GM12891 (cell line): ENCODE measurements at places on chromosomes 13 and 19.

GRCh38 chr13:30103161-30103840 is 204.1 kb downstream of the KATNAL1 start:
- DNase-seq, result no peak

DNA sequence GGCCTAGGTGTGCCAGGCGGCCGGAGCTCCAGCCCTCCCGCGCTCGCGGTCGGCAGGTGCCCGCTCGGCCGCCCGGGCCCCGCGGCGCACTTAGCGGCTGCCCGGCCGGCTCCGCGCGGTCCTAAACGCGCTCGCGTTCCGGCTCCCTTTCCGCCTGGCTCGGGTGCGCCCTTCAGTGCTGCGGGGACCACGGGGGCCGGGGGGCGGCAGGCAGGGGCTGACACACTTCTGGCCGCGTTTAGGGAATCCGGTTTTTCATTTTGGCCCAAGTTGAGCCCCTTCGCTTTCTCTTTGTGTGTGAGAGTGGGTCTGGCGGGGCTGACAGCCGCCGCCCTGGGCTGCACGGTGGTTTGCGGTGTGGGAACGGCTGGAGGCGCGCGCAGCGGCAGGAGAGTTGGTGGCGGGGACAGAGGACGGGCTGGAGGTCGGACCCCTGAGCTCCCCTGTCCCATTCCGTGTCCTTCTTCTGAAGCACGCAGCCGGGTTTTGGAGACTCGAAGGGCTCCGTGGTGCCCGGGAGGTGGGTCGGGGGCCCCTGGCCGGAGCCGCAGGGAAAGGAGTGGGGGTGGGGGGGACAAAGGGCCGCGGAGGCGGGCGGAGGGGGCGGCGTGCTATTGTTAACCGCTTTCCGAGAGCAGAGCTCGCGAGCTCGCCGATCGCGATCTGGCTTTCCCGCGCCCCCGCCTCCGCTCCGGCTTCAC is 3.1 kb downstream of the FGF9 start:
- DNase-seq, result peak; percentile 64

DNA sequence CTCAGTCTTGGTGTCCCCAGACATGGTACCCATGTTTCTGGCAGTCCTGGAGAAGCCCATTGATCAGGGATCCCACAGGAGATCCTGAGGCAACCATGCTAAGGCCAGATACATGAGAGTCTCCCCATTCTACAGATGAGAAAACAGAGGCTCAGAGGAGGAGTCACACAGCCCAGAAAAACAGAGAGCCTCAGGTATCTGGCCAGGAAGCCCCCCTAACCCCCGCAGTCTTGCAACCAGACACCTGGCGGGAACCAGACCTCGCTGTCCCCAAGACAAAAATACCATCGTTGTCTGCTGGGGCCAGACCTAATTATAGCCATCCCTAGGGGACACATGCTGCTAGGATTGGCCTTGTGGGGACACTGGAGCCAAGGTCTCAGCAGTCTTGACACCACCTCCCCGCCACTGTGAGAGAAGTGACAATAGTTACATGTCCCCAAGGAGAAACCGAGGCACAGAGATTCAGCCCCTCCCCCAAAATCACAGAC is 1.6 kb upstream of the PDE4C start:
- DNase-seq, result no peak

DNA sequence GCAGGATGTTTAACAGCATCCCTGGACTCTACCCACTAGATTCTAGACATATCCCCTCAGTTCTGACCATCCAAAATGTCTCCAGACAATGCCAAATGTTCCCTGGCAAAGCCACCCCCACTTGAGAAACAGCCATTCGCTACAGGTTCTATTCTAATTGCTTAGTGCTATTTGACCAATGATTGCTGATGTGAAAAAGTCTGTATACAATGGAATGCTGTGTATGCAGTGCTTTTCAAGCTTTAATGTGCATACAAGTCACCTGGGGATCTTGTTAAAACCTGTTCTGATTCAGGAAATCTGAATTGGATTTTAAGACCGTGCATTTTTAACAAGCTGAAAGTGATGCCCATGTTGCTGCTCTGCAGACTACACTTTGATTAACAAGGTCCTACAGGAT is 331.8 kb upstream of the KLF12 start:
- DNase-seq, result no peak

DNA sequence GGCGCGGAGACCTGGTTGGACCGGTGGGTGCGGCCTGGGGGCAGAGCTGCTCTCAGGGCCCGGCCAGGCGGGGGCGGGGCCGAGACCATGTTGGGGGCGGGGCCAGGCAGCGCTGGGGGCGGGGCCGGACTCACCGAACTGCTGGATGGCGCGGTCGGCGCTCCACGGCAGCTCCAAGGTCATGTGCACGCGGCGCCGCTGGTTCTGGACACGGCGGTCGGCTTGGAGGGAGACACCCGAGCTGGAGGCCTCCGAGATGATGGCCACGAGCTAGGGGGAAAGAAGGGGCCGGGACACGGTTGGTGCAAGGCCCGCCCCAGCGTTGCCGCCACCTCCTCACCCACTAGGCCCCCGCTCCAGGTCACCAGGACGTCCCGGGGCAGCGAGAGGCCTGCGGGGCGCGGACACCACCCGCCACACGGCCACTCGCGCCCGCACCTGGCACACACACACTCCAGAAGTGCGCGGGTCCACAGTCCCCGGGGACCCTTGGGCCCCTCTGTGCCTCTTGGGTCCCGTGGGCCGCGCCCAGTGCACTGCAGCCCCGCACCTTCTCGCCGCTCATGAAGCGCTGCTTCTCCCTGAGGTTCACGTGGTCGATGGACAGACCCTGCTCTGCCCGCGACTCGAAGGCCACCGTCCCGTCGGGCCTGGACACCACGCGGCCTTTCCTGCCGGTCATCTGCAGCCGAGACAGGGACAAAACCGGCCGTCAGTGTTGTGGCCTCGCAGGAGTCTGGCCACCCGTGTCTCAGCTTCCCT is 8.7 kb downstream of the GPX4 start:
- no peak for DNase-seq

DNA sequence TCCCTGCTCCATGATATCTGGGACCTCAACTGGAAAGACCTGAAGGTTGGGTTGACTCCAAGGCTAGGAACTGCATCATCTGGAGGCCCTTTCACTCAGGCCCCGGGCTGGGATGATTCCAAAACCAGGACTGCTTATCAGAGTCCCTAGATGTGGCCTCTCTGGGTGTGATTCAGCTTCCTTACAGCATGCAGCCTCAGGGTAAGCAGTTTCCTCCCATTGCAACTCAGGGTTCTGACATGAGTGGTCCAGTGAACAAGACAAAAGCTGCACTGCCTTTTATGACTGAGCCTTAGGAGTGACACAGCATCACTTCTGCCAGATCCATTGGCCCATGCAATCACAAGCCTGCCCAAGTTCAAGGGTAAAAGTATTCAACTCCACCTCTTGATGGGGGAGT is 502.8 kb downstream of the COG6 start:
- DNase-seq, result no peak

- DNase-seq, result no peak
These were observed 2.7 kb upstream of the PLIN3 start for GRCh38 chr19:4870025-4870700.

- no peak for DNase-seq
These were observed 585.5 kb downstream of the KCTD12 start for GRCh38 chr13:76300688-76301087.

DNA sequence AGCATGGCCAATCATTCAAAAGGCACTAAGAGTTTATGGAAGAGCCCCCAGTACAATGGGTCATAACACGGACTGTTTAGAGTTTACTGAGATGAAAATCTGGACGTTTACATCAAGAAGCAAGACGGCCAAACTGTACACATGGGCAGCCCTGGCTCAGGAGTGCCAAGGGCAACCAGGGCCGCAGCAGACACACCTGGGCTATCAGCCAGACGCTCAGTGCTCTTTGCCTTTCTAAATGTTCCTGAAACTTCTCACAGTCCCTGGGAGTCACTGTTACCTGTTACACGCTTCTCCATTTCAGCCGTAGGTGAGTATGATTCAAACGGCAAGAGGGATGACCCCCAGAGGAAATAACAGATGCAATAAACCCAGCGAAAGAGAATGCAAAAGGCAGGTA is 64.5 kb downstream of the ABCC4 start:
- DNase-seq, result no peak

DNA sequence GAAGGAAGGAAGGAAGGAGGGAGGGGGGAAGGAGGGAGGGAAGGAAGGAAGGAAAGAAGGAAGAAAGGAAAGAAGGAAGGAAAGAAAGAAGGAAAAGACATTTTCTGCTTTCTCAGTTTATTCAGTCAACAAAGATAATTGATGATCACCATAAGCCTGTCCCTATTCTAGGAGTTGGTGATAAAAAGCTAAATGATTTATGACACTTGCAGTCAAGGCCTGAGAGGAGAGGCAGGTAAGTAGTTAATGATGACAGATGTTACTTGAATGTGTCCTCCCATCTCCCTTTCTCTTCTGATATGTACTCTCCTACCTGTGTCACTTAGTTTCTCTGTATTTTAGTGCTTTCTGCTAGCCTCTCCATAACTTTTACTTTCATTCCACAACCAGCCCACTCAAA is 141.3 kb downstream of the SLITRK6 start:
- DNase-seq, result no peak

GRCh38 chr13:98678741-98679140 is 73.7 kb downstream of the SLC15A1 start:
- DNase-seq, result no peak

DNA sequence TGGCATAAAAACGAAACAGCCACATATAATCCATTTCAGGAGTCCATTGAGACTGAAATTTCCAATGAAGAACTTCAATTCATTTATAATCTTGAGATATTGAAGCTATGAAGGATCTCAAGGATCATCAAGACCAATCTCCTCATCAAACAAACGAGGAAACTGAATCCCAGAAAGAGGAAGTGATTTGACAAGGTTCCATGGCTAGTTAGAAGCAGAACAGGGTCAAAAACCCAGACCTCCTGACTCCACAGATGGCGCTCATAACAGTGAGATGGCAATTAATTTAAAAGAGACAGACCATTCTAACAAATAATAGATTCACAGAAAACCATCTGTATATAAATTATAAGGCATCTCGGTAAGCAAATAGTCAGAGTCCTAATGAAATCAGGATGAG is 229.7 kb downstream of the KCTD12 start:
- DNase-seq, result no peak

GRCh38 chr19:31678421-31678820 is 329.2 kb upstream of the TSHZ3 start:
- no peak for DNase-seq

DNA sequence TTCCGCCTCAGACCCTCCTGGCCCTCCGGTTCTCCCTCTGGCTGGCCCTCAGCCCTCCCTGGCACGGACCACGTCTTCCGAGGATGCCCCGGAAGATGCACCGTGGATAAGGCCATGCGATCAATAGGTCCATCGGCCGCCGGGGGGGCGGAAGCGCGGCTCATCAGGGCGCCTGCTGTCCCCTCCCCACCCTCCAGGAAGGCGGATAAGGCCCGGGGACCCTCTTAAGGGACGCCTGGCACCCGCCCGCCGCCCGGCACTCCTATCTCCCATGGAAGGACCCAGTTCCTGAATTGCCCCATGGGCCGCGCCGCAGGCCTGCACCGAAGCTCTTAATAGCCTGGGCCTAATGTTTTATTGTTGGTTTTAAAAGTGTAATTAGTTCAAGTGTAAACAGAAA is 46.2 kb upstream of the TCF3 start:
- no peak for DNase-seq

GRCh38 chr13:27415116-27415515 is 9.3 kb upstream of the GTF3A start:
- no peak for DNase-seq

DNA sequence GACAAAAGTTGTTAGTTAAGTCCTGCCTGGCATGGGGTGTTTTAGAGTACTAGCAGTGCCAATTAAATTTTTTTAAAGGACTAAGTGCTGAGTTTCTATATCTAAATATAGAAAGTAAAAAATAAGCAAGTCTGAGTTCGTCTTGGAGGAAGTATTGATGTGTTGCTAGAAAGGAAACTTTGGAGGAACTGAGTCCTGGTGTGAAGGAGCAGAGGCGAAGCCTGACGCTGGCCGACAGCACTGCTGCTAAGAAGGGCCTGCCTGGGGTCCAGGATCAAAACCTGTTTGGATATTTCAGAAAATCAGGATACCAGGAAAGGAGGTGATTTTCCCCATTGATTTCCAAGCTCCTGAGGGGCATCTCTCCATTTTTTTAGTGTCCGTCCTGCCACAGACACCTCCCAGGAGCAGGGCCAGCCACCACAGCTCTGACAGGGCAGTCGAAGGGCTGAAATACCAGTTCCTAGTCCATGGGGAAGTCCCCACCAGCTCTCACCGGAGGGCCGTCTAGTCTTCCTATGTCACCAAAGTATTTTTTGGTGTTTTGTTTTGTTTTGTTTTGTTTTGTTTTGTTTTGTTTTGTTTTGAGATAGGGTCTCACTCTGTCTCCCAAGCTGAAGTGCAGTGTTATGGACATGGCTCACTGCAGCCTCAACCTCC is 38.2 kb upstream of the NPAS1 start:
- DNase-seq, result no peak

DNA sequence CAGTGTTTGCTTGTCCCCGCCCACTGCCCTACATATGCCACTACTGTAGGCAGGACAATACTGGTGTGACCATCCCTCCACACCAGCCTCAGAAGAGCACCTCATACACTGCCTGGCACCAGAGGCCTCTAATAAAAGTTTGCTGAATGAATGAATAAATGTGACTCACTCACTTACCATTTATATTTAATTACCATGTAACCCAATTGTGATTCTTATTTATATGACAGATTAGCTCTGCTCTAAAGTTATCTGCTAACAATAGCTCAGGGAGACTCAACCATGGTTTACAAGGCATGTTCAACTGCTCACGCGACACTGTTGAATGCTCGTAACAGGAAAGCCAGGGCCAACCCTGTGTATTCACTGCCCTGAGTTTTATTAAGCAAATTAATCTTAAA is 66.0 kb upstream of the DOCK9 start:
- DNase-seq, result no peak

- DNase-seq, result no peak
These were observed 19.6 kb upstream of the PTPRS start for GRCh38 chr19:5360003-5360780.

- no peak for DNase-seq
These were observed 929.6 kb upstream of the ATXN8OS start for GRCh38 chr13:69178000-69178399.

- DNase-seq, result no peak
These were observed 28.1 kb downstream of the ZNF787 start for GRCh38 chr19:56092685-56093631.

GRCh38 chr19:39402346-39403300 is 4.0 kb upstream of the ZFP36 start:
- DNase-seq, result peak; percentile 58

- DNase-seq, result no peak
These were observed 30.2 kb downstream of the TMTC4 start for GRCh38 chr13:100644371-100644770.

GRCh38 chr19:28117143-28117542 is 1095.8 kb downstream of the UQCRFS1 start:
- DNase-seq, result no peak

GRCh38 chr19:6464070-6464873 is at the start of gene CRB3:
Gene CRB3 (plus strand): TSS chr19:6464271. CDS start chr19:6464702, 431 bp downstream.
- no peak for DNase-seq

DNA sequence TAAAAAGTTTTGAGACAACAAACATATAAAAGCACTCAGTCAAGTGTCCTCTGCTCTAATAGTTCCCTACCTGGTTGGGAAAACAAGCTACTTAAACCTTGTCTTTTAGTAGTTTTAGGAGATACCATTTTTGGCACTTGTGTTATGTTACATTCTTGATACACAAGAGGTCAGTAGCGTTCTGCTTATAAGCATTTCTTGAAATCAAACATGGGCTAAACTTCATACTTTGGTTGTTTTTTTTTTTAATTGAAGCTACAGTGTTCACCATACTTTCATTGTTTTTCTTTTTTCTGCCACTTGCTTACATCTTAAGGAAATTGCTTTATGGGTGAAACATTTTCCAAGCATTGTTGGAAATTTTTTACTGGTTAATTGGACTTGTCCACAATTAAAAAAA is 12.9 kb downstream of the NHLRC3 start:
- DNase-seq, result no peak

GRCh38 chr13:63048653-63049052 is 1633.0 kb upstream of the PCDH20 start:
- DNase-seq, result no peak
